ENCODE measurements at places on chromosomes 11 and 22.

DNA sequence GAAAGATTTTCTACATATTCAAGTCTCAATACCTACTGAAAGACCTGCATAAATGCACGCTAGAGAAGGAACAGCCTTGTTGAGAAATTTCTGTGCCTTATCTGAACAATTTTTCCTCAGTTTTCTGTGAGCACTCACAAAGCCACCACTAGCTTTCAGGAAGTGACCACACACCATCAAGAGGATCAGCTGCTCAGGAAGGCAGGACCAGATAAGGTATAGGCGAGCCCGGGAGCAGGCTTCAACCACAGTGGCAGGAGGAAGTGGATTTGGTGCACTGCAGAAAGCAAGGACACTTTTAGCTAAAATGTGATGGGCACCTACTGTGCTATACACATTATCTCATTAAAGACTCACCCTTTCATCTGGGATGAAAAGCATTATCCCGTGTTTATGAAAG, 220.8 kb downstream of the RAB38 start:
- no peak for DNase-seq

DNA sequence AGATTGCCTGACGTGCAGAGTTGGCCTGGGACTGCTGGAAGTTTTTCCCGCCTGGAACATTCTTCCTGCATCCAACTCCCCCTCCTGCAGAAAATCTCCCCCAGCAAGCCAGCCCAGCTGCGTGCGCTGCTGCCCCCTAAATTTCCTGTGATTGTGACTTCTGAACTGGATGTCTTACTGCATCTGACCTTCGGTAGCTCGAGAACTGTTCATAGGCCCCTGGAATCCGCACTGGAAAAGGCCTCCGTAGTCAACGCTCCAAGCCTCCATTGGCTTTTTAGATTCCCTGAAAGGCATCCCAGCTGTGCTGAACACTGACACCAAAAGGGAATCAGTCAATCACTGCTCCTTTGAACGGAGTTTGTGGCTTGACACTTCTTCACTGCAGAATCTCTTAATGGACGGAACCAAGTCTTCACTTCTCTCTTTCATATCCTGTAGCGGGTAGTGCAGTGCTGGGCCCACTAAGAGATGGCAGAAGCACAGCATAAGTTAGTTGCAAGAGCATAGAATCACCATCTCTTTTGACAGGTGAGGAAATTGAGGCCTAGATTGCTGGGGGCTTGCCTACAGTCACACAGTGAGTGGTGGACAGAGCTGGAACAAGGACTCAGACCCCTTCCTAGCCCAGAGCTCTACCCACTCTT, 14.2 kb upstream of the RASD2 start:
- DNase-seq = no peak

DNA sequence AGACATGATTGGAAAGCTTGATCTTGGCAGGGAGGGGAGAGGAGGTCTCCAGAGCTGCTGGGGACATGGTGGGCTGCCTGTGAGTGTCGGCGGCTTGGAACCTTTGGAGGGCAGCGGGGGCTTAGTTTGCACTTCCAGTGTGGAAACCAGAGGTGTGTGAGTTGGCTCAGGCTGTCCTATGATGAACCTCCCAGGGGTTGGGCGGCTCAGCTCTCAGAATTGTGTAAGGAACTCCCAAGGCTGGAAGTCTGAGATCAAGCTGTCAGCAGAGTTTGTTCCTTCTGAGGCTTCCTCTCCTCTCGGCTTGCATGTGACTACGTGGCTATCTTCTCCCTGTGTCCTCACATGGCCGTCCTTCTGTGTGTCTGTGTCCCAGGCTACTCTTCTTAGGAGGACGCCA, 87.9 kb upstream of the B3GAT1 start:
- no peak for DNase-seq

- no peak for DNase-seq
Observed at GRCh38 chr11:17602105-17603001, 55.3 kb downstream of the OTOG start.

DNA sequence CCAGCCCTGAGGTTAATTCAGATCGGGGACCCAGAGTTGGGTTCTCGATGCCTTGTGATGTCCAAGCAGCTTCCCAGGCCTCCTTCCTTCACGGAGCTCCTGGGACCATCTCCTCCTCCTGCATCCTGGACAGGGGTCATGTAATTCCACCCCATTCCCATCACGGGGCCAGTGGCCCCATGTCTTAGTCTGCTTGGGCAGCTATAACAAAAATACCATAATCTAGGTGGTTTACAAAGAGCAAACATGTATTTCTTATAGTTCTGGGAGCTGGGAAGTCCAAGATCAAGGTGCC, 41.7 kb upstream of the PRDM11 start:
- DNase-seq = no peak

DNA sequence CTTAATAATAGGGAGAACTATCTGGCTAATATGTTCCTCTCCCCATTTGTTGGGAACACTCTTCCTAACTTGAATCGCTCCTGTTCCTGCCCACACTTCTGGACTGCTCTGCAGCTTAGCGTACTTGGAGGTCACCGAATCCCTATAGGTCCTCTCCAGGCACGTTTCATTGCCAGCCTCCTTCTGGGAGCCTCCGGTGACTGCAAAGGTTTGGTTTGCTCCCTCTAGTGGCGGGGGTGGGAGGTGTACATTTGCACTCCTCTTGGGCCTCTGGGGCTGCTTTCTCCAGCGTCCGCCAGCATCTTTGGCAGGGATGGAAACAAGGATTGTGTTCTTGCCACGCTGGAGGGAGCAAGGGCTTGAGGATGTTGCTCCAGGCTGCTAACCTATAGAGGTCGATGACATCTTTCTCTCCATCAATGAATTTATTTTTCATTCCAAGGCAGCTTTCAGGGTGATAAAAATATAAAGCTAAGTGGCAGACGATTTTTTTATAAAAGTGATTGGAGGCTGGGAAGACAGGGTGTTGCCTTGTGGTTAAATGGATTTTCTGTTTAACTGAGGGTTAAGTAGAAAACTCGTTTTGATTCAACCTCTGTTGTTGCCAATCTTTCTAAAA, 48.7 kb downstream of the TSPAN18 start:
- DNase-seq = peak; percentile 25

DNA sequence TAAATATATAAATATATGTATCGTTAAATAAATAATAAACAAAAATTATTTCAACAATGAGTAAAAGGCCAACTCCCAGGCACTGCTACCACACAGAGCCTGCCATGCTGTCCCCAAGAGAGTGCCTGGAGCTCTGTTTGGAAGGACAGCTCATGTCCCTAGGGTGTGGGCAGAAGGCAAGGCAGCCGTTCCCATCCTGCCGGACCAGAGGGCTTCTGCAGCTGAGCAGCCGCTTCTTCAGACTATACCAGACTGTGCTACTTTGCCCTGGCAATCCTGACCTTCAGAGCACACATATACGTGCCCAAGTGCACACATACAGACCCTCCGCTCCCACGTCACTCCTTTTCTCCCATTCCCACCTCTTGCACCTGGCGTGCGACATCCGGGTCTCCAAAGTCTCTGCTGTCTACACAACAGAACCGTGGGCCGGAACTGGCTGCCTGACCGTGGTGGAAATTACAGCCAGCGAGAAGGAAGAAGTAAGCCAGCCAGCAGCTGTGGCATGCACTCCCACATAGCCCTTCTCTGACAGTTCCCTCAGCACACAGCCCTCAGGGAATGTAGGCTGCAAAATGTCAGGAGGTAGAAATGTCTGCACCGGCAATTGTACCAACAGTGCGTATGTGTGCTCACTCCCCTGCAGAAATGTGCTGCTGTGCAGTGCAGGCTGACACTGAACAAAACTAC, 24.0 kb downstream of the PAX6 start:
- DNase-seq = no peak

- no peak for DNase-seq
Observed at GRCh38 chr11:57920971-57921370, 102.7 kb upstream of the OR9Q1 start.

- no peak for DNase-seq
Observed at GRCh38 chr11:45644981-45645889, 20.2 kb downstream of the CHST1 start.

- DNase-seq = no peak
Observed at GRCh38 chr11:14768526-14769188, 123.4 kb downstream of the CYP2R1 start.

- DNase-seq = no peak
Observed at GRCh38 chr22:19812910-19813309, 41.8 kb downstream of the GNB1L start.

GRCh38 chr11:18392434-18393321, 1.7 kb upstream of the LDHA start:
- no peak for DNase-seq

DNA sequence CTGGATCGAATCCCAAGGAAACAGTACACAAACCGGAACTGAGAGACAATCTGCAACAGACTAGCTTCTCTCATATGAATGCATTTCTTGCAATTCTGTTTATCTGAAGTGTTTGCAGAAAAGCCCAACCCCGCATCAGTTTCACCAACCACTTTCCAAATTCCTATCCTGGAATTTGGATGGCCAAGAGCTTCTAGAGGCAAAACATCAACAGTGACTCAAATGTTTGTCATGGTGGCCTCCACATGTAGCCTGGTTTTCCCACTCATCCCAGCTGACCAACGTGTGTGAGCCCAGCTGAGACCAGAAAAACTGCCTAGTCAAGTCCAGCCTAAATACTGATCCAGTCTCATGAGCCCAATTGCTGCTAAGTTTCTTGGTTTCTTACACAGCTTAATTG, 8.3 kb upstream of the MIEF1 start:
- no peak for DNase-seq

DNA sequence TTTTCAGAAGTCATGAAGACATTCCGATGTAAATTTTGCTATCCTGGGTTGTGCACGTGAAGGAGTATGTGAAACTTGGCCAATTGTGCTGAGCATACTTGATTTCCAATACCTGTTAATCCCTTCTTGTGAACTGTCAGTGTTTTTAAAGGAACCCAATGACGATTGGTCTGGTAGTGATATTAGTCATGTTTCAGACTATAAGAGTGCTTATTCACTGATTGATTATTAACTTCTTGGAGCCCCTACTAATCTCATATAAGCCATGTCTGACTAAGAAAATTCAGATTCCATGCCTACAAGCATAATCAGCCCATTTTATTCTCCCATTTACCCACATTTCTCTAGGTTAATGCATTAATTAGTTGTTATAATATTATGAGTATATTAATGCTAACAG, 330.8 kb upstream of the MTNR1B start:
- DNase-seq = no peak

DNA sequence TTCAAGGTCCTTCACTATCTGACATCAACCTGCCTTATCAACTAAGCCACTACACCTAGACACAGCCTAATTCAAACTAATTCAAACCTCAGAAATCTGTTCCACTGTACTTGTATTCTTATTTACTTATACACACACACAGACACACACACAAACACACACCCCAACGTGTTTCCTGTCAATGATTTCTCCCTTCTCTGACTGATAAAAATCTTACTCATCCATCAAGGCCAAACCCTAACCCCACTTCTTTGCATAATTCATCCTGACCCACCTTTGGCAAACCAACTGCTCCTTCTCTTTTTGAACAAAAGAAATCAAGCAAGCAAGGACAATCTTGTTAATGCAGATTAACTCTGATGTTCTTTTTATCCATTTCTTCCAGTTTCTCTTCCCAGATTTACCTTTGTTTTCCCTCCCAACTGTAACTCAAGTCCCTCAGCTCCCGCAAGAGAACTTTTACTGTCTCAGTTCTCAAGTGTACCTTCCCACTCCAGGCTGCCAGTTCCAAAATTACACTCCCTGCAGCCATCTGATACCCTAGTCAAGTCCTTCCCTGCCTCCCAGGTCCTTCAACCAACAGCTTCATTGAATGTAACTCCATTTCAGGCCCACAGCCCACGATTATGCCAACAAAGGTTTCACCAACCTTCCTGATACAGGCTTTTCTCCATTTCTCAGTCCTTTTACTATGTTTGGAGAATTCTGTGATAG, 78.3 kb downstream of the PAK1 start:
- DNase-seq = no peak

DNA sequence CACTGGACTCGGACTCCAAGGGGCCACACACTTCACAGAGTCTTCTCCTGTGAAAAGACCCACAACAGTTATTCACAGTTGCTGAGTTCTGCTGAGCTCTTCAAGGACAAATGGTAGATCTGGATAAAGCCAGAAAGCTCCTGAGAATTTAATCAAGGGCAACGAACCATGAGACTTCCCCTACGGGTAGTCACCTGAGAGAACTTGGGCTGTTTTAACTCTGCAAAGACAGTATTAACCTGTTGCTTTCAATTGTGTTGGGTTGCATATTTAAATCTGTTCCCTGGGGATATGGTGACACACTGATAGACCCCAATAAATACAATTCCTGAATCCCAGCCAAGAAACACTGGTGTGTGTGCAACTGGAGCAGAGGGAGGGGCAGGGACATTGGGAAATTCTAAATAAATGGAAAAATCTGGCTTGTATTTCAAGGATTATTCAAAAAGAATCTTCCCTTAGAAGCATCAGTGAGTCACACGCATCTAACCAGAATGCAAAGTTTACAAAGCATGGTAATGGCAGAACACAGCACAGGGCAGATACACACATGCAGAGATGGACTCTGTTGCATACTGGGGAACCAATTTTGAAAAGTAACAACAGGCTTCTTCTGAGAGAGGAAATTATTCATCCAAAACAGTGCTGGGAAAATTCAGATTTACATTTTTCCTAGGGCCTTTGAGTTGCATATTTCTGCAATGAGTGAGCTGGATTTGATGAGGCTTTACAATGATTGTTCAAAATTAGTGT, 4.0 kb downstream of the KCNJ1 start:
- no peak for DNase-seq

Data from activated CD8-positive, alpha-beta memory T cell treated with anti-CD3 and anti-CD28 coated beads for 1 hour (primary cell).